Right renal pelvis (tissue), 4 donors: ENCODE measurements at places on chromosomes 4 and X. TPM values are rescaled to one million over a fixed set of nuclear protein-coding genes. Genes with fewer than 3 reads are reported as not detected.

Gene PNMA6F
- 0.22 TPM for polyA plus RNA-seq

Gene ADAD1
- not detected for polyA plus RNA-seq

Gene CD38
- 1.7 TPM for polyA plus RNA-seq

Gene TMEM33
- 54.5 TPM for polyA plus RNA-seq

Gene NUDT10
- polyA plus RNA-seq, result 11.7 TPM

Gene CCSER1
- 20.3 TPM for polyA plus RNA-seq

Gene NAP1L2
- polyA plus RNA-seq, result 2.3 TPM

Gene KLHL15
- polyA plus RNA-seq, result 17.3 TPM

DNA sequence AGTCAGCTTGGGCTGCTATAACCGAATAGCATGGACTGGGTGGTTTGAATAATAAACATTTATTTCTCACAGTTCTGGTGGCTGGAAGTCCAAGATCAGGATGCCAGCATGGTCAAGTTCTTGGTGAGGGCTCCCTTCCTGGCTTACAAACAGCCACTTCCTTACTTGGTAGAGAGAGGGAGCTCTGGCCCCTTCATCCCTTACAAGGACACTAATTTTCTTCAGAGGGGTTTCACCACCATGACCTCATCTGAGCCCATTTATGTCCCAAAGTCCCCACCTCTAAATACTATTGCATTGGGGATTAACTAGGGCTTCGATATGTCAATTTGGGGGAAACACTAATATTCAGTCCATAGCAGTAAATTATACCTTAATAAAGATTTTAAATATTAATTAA is 61.8 kb downstream of the CLNK start:
- no peak for DNase-seq

DNA sequence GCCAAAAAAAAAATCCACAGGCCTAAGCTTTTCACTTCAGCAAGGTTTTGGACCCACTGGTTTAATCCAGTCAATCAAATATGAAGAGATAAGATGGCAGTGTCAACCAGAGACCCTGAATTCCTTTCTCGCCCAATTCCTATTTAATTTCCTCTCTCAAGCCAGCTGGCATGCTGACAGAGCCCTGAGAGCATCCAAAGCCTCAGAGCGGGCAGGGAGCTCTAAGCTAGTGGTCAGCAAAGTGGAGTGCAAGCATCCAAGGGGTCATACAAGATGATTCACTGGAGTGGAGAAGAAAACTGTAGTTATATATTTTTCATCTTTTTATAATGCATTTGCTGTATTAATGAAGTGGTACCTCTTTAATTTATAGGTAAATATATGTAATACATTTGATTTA is 37.8 kb upstream of the PRPS2 start:
- no peak for DNase-seq

DNA sequence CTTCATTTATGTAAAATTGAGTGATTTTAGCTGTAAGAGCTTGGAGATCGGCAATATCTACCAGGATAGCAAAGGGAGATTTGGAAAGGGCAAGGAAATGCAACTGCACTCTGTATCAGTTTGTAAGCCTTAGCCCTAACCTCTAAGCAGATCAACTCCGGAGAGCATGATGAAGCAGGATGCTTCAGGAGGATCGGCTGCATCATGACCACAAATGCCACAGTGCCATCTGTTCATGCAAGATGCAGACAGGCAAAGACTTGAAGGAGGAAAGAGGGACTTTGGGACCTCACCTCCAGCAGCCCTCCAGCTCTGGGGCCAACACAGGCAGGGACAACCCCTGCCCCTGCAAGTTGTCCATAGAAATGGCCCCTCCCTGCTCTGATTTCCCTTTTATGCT is 377.6 kb upstream of the GATB start:
- no peak for DNase-seq

DNA sequence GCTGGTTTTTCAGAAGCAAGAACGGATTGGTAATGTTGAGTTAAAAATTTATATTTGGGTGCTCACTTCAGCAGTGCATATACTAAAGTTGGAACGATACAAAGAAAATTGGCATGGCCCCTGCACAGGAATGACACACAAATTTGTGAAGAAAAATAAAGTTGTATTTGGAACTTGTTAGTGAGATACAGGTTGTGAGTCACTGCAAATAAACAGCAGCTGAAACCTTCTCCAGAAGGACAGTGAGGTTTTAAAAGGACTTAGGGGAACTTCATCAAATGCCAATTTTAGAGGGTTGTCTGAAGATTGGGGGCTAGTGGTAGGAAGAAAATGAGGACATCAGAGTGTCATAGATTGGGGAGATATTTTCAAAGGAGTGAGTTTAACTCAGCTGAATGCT is 79.7 kb upstream of the ELOVL6 start:
- no peak for DNase-seq

DNA sequence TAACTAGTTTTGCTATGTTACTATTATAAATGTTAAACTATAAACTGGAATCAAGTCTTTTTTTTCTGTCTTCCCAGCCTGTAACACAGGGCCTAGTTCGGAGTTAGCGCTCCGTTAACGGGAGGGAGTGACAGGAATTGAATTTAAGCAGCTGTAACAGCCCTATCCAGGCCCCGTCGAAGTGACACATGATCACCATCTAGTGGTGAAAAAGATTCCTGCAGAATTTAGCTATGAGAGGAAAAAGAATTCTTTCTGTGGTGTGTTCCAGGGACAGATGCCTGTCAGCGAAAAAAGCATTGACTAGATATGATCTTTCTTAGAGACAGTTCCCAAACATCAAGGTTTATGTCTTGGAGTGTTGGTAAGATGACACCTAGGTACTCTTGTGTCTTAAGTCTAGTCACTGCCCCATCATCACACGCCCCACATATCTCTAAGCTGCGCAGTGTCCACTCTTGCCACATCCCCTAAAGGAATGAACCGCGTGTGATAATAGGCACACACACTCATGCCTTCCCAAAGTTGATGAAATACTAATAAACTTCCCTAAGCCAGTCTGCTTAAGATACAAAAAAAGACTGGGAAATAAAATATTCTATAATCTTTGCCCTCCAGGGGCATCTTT is 2.1 kb downstream of the GAB3 start:
- DNase-seq, result no peak

DNA sequence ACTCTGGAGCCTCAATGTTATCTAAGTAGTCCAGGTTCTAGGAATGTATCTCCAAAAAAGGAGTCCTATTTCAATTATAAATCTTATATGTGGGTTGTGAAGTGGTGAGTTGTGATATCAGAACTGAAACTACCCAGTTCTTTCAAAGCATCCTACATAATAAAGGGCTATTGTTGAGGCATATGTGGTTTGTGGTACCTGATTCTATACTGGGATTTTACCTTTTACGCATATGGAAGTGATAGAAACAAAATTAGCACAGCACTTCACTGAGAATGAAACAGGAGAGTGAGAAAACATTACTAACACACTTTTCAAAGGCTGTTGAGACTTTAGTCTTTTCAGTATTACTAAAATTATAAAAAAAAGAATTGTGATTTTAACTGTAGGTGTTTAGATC is 417.7 kb upstream of the GALNT7 start:
- DNase-seq, result no peak

DNA sequence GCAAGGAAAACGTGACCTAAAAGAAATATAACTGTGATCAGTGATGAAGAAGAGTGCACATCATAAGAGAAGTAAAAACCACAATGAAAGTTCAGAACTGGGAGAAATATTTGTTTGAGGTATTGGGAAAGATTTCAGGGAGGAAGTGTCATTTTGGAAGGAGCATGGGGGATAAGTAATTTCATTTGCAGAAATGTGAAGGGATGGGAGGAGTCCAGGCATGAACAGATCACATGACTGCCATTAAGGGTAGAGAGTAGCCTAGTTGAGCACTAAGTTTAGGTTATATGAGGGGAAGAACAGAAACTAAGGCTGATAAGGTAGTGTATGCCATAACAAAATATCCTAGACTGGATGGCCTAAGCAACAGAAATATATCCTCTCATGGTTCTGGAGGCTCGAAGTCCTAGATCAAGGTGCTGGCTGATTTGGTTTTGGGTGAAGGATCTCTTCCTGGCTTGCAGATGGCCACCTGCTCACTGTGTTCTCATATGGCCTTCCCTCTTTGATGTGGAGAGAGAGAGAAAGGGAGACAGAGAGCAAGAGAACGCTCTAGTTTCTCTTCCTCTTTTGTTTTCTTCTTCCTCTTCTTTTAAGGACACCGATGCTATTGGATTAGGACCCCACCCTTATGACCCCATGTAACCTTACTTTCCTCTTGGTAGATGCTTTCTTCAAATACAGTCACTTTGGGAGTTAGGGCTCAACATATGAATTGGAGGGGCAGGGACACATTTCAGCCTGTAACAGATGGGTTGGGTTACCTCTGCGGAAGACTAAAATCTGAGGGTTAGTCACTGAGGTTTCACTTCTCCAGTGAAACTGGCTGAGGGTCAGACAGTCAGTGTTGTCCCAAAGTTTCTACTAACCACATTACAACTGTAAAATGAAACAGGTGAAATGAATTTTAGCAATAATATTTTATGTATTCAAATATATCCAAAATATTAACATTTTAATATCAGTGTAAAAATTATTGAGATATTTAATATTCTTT is 77.9 kb downstream of the EGF start:
- no peak for DNase-seq

DNA sequence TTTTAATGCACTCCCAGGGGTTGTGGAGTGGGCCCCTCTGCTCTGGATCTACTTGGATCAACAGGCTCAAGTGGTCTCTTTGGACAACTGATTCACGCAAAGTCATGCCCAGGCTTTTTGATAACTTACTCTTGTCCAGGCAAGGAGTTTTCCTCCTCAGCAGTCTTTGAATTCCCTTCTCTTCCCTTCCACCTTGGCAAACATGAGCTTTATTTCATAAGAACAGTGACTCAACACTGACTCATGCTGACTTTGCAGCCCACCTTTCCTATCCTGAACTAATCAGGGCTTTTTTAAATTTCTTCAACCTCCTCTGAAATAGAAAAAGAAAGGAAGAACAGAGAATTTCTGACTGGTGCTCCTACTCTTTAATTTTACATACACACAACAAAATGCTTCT is 132.1 kb upstream of the LDB2 start:
- no peak for DNase-seq

DNA sequence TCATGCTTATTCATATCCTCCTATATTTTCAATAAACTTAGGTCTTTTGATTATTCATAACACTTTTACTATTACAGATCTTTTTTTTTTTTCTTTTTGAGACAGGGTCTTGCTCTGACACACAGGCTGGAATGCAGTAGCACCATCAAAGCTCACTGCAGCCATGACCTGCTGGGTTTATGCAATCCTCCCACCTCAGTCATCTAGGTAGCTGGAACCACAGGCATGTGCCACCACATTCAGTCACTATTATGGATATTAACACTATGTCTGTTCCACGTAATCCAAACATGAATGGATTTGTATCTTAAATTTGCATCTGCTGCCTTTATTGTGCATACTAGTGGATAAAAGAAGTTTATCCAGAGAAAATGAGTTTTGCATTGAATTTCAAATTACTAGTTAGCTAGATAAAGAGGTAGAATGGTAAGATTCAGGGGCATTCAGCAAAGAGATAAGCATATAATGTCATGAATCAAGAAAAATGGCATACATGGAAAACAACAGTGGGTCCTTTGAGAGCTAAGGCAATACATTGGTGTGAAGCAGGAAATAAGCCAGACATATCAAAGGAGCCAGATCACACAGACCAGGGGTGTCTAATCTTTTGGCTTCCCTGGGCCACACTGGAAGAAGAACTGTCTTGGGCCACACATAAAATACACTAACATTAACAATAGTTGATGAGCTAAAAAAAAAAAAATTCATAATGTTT is 13.9 kb downstream of the ANAPC10 start:
- no peak for DNase-seq

- peak; percentile 63 for DNase-seq
Measured at GRCh38 chr4:108247387-108248049, 78.8 kb upstream of the LEF1 start.

GRCh38 chr4:76194325-76194724 is 19.3 kb downstream of the SCARB2 start:
- no peak for DNase-seq

DNA sequence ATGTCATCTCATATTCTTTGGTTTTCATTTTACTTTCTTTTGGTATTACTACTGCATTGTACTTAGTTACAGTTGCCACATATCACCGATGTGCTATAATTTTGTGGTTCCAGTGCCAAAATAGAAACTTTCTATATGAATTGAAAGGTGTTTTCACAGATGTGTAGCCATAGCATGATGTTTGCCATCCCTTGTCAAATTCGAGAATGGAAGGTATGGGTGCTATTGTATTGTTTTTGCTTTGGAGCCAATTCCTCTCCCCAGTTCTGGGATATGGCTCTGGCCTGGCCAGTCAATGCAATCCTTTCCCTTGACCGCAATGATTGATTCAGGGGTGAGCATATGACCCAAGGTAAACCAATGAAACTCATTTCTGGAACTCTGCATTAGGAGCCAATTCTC is 86.2 kb upstream of the RPS6KA3 start:
- DNase-seq, result no peak

GRCh38 chrX:43405191-43405590 is 250.9 kb upstream of the MAOA start:
- DNase-seq, result no peak

DNA sequence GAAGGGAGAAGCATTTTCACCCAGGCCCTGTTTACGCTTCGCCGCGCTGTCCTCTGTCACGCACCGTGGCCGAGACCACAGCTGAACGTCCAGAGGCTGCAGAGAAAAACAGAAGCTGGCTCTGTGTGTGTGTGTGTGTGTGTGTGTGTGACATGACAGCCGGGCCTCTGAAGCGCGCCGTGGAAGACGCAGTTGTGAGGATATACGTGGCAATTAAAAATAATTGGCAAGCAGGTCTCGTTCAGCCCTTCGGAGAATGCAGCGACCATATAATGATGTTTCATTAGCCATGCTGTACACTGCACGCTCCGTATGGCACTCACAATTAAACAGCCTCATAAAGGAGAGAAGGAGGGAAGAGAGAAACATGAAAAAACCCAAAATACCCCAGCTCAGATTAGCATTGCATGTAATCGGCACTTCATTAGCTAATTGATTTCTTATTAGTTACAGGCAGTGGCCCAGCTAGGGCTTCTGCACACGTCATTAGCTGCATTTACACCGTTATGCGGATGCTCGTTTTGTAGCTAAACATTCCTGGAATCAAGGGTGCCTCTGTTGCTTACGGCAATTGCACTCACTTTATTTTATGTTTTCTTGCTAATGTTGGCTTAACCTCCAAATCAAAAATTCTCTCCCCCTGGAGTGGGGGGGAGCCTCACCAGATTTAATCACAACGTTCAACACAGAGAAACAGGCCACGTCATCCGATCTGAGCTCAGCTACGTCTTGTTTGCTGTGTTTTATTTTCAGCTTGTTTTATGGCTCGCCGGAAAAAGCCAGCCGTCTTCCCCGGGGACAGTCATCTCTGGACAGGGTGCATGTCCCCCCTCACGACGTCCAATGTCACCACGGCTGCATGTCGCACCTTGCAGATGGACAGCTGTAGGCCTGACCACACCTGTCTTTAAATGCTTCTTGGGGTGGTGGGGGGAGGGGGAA is 74.6 kb upstream of the SHOX start:
- no peak for DNase-seq

DNA sequence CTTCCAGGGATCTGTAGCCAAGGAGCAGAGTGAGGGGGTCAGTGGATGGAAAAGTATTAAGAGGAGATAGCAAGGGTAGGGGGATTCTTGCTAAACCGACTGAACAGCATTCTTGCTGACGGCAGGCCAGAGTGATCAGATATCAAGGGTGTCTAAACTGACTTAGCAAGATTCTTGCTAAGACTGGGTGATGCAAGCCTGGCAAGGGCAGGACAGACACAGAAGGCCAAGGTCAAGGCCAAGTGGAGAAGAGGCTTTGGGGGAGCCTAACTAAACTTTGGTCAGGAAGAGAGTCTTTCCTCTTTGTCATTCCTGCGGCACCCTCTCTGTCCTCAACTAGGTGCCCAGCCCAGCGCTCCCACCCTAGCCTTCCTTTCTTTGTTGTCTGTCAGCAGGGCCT is 799 bp downstream of the XPNPEP2 start:
- no peak for DNase-seq
